ENCODE measurements at places on chromosomes 2 and 18.
A peak's percentile ranks its signal among the peaks of the same experiment; 100 is the strongest.

GRCh38 chr18:49368876-49369440 is 91.5 kb downstream of the DYM start:
- no peak for DNase-seq

- DNase-seq = peak; percentile 59
Observed at GRCh38 chr2:133504566-133505505, 63.4 kb downstream of the NCKAP5 start.

DNA sequence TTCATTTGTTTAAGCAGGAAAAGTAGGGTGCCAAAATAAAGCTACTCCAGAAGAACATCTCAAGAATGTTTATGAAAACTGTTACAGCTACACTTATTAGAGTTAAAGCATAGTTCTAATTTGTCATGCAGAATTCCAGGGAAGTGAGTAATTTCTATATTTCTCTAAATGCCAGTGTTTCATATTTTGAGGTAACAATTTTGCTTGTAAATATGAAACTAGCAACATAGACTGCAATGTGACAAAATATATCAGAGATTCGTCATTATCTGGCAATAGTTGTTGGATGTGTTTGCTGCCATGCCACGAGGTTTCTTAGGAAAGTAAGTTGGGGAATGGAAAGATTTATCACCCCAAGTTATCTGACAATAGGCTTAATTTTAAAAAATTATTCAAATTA is 424.1 kb upstream of the ZEB2 start:
- peak; percentile 79 for DNase-seq

DNA sequence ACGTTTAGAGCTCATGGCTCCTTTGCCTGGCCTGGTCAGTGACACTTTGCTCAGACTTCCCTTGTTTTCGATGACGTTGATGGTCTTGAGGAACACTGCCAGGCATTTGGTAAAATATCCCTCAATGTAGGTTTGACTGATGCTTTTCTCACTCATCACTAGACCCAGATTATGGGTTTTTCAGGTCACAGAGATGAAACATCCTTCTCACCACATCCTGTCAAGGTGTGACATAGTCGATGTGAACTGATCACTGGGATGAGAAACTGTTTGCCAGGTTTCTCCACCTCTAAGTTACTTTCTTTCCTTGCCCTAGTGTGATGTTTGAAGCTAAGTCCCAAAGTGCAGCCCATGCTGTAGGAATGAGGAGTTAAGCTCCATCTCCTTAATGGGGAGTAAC is 81.5 kb downstream of the AFF3 start:
- DNase-seq = no peak

- DNase-seq = no peak
Observed at GRCh38 chr2:206980413-206980812, 41.1 kb downstream of the CPO start.

GRCh38 chr18:10543277-10543676 is 17.4 kb downstream of the NAPG start:
- peak; percentile 21 for DNase-seq

DNA sequence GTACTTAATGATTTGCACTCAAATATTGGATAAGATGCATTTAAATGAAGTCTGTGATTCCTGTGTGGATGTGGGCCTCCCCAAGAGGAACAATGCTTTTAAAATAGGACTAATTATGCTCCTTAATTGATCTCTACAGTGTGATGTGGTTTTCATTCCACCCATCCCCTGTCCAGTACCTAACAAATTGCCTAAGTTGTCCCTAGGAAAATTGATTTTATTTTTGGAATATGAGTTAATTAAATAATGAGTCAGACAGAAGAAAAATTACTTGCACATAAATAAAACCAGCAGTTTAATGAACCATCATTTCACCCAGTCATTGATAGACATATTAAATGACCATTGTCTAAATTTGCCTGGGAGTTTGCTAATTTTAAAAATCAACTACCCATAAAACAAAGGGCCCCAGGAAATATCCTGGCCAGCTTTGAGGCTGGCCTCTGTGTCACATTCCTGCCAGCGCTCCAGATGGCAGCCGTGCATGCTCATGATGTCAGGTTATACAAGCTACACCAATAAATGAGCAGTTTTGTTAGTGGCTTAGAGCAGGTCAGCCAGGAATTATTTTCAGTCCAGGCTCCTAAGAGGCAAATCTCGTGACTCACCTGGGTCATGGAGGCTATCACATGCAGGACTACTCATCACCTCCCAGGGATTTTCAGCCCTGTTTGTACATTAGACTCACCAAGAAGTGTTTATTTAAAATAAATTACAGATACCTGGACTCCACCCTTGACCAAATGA is 31.9 kb downstream of the ABHD3 start:
- peak; percentile 67 for DNase-seq

- DNase-seq = no peak
Observed at GRCh38 chr2:208295834-208296233, 29.8 kb downstream of the PIKFYVE start.

DNA sequence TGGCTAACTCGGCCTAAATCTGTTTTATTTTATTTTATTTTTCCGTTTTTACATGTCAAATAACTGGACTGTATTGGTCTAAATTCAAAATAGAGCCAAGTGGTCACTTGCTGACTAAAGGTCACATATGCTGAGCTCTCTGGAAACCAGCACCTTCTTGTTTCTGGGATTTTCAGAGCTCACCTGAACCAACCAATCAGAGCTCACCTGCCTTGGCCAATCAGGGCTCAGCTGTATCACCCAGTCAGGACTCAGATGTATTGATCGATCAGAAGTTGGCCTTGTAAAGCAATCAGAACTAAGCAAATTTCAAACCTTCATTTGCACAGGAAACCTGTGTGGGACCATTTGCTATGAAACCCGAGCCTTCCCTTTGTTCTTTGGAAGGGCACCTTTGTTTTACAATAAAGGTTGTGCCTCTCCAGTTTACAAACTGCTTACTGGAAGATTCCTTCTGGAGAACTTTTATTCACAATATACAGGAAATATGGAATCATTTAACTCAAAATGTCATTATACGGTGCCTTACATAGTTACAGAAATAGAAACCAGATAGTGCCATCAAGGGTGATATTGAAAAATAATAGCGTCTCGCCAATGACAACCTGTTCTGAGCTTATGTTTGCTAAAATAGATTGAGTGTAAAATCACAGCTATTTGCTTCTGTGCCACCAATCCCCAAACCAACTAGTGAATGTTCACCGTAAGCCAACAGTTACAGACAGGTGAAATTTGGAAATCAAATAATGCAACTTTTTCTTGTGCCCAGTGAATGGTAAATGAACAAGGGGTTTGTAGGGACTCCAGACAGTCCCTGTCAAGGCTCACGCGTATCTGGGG is 17.3 kb upstream of the PSD4 start:
- no peak for DNase-seq

- DNase-seq = no peak
Observed at GRCh38 chr18:61595615-61596251, 262.5 kb downstream of the CDH20 start.

DNA sequence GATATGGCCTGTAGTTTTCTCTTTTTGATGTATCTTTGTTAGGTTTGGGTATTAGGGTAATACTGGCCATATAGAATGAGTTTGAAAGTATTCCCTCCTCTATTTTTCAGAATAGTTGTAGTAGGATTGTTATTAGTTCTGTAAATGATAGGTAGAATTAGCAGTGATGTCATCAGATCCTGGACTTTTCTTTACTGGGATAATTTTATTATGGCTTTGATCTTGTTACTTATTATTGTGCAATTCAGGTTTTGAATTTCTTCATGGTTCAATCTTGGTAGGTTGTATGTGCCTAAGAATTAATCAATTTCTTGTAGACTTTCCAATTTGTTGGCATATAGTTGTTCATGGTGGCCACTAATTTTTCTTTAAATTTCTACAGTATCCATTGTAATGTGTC is 916.6 kb downstream of the CCDC85A start:
- no peak for DNase-seq

GRCh38 chr2:233273120-233273519 is 21.6 kb downstream of the ATG16L1 start:
- no peak for DNase-seq

DNA sequence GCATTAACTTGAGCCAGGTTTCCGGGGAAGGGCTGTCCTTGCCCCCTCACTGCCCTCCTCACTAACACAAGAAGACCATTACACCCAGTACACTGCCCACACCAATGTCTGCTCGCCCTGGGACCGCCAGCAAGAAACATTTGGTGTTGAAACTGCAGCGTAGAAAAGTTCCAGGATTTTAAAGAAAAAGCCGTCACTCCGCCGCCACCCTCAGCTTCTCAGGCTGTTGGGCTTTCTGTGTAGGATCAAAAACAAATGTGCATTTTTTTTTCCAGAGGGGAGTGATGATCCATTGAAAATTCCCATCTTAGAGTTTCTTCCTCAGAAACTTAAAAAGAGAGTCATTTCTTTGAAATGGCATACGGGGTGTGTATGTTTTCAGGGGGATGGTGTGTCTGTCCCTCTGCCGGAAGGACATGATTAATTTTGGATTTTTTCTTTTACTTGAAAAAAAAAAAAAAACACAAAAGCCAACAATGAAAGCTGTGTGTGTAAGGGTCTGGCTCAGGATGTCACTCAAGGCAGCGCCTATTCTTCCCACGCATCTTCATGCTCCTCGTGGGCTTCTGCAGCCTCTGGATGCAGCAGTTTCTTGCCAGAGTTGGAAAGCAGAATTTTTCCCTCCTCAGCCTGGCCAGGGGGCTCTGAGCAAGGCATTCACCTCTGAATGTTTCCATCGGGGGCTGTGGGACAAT is 184.9 kb downstream of the GLI2 start:
- no peak for DNase-seq

DNA sequence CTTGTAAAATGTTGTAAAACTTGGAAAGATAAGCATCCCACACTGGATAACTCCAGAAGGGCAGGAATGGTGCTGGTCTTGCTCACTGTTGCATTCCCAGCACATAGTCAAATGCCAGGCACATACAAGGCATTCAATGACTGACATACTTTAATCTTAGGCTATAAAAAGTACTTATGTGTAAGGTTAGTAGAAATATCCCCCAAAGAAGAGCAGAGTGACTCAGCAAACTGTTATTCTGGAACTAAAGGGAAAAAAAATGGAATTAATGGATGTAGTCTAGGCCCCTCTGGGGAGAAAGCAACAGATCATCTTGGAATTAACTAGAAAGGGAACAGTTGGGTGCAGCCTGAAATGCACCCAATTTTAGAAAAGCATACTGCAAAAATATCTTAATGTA is 9.0 kb downstream of the ZBTB14 start:
- DNase-seq = no peak

- DNase-seq = no peak
Observed at GRCh38 chr2:157940024-157940423, 63.9 kb upstream of the ACVR1 start.

DNA sequence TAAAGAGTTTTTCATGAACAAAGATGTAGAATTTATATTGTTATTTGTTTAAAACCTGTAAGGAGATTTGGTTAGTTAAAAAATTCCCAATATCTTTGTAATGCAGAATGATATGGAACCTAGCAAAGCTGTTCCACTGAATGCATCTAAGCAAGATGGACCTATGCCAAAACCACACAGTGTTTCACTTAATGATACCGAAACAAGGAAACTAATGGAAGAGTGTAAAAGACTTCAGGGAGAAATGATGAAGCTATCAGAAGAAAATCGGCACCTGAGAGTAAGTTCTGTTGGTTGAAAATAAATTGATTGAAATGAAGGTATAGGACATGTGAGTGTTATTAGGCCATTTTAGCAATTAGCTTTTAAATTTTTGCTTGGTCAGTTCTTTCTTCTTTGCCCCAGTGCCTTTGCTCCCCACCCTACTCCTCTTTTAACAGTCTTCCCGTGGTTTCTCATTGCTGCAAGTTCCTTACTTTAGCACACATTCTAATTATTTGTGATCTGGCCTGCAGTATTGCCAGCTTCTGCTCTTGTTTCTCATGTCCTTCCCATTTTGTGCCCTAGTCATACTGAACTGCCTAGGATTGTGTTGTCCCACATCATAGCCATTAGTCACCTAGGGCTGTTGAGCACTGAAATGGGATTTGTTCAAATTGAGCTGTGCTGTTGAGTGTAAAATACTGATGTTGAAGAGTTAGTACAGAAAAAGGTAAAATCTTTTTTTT is 36.6 kb downstream of the VAPA start:
- peak; percentile 73 for DNase-seq

DNA sequence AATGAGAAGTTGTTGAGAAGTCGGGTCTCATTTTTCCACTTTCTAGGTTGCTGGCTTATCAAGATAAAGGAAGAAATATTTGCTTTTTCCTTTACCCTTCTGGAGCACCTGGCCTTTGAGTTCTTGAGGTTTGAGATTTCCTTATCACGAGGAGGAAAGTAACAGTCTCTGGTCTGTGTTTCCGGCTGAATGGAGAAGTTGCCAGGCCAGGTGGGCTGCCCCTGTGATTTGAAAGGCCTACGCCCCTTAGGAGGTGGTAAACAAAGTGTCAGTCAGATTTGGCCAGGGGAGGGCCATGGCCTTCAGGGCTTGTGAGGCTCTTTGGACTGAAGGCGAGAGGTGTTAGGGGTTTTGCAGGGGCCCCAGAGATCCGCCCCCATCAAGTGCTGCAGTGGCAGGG is 156.7 kb upstream of the HAAO start:
- DNase-seq = no peak

GRCh38 chr2:232444409-232445148 is 11.4 kb upstream of the ALPI start:
- DNase-seq = peak; percentile 71

DNA sequence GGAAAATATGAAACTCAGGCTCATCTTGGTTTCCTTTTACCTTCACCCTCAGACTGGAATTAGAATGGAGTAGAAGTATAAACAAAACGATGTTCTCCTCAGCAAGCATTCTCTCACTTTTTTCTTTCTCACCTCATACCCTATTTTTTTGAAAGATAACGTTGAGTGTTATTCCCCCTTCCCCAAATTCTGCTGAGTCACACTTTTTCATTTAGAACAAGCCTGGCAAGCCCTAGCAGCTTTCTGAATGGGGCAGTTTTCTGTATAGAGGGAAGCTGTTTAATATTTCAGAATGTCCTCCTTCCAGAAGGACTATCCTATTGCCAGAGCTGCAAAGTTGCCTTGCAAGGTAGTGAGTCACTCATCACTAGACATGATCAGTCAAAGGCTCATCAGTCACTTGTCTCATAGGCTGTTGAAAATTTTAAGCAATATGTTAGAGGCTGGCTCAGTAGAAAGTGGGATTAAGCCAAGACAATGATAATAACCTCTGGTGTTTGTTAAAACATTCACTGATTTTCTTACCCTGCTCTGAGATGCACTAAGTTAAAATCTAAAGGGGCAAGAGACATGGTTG is 416.1 kb downstream of the RNF144A start:
- no peak for DNase-seq

GRCh38 chr18:73948497-73948896 is 199.1 kb downstream of the FBXO15 start:
- DNase-seq = peak; percentile 37

DNA sequence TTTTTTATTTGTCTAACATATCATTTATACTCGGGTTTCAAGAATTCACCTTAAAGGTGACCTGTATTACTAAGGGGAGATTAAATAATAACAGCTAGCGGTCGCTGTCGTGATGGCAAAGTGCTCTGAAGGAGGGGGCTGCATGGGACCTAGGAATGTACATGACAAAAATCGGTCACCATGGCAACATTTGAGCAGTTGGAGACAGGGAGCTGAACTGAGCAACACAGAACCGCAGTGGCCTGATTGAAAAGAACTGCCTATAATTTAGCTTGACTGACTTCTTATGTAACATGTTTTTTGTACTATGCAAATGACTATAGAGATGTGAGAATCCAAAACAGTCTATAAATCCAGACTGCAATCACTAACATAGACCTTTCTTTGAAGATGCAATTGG is 34.3 kb upstream of the EPHA4 start:
- DNase-seq = no peak

- no peak for DNase-seq
Observed at GRCh38 chr2:180952082-180952481, 28.3 kb upstream of the UBE2E3 start.

- DNase-seq = no peak
Observed at GRCh38 chr2:121640380-121641316, 8.6 kb downstream of the CLASP1 start.

All from iris pigment epithelial cell (primary cell).